ENCODE measurements at places on chromosomes 3 and 15.

GRCh38 chr3:107401301-107401700 lies 24.1 kb downstream of the CCDC54 start:
- DNase-seq, result no peak

DNA sequence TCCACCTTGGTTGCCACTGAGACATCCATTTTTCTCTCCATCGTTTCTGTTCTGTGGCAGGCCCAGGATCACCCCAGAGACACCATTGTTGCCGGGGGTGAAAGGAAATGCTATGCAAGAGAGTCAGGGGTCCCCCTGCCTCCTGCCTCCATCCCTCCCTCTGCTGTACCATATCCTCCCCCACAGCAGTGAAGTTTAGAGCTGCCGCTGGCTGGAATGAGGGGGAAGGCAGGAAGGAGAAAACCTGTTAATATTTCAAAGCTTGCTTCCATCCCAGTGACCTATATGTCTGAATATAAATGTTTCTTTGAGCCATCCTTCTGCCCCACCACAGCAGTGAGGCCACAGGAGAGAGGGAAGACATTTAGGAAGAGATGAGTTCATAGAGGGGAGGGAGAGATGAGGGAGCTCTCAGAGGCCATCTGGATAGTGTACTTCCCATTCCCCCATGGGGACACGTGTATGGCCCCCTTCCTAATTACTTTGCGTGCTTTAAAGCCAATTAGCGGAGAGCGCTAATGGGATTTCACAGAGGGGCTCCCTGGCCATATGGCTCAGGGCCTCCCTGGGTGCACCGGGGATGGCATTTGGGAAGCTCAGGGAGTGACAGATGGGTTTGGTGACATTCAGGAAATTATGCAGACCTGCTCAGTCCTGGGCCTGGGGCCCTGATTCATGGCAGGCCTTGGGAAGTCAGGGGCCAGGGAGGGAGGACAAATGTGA lies 40.4 kb upstream of the CHRNB4 start:
- DNase-seq, result no peak

DNA sequence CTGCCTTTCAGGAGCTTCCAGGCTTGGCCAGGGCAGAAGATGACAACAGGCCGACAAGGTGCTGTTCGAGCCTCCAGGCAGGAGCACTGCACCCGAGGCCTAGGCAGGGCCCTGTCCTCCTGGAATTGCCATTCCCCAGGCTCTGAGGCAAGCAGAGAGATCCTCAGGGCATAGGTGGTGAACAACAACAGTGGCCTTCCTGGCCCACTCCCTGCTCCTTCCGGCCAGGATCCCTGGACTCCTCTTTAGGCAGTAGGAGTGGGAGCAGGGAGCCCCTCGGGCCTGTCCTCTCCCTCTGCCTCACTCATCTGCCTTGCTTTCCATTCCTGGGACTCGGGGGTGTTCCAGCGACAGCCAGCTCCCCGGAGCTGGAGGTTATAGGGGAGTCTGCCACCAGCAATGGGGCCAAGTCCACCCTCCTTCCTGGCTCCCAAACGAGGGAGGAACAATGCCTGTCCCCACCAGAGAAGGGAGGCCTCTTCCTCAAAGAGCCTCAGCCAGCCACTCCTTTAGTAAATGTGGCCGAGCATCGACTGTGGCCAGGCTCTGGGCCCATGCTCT lies 135.0 kb downstream of the NUP210 start:
- DNase-seq, result no peak

DNA sequence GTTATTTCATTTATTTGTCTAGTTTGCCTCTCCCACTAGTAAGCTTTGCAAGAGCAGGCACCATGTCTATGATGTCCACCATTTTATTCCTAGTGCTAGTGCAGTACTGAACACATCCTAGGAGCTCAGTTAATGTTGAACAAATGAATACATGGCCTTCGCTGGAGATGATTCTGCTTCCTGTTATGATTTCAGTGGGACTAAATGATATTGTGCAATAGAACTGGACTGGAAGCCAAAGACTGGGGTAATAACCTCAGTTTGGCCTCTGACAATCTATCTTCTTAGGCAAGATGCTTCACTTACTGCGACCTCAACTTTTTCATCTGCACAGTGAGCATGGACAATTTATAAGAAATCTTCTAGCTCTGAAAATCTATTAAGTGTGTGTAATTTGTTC lies 191.3 kb downstream of the ADAMTSL3 start:
- DNase-seq, result no peak

GRCh38 chr3:145269106-145269505 lies 891.9 kb downstream of the PLOD2 start:
- DNase-seq, result no peak

DNA sequence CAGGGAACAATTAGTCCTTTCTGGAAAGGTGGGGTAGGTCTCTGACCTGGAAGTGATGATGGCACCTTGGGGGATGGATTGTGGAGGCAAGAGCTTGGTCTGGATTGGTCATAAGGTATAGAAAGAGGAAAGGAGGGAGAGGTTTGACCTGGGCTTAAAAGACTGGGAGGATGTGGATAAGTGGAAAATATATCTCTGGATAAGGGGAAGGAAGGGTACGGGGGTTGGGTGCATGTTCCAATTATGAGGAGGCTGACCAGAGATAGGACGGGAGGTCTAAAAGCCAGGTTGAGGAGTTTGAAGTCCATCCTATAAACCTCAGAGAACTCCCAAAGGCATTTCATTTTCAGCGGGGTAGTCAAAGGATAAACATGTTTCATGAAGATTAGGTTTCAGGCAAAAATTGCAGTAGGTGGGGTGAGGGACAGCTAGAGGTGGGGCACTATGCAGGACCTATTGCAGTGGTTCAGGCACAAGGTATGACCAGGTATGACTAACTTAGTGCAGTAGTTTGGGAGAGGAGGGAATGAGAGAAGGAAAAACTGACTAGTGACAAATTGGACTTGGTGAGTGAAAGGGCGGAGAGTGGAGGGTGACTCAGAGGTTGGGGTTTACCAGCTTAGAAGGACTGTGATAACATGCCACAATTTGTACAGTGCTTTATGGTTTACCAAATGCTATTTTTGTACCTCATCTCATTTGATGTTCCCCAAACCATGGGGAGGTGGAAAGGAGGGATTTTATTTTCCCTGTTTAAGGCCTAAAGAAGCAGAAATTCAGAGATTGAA lies 10.7 kb downstream of the PDE8A start:
- no peak for DNase-seq

- no peak for DNase-seq
These were observed 13.8 kb downstream of the XIRP1 start for GRCh38 chr3:39178553-39178952.

- no peak for DNase-seq
These were observed 84.6 kb downstream of the MAGI1 start for GRCh38 chr3:65953881-65954733.

DNA sequence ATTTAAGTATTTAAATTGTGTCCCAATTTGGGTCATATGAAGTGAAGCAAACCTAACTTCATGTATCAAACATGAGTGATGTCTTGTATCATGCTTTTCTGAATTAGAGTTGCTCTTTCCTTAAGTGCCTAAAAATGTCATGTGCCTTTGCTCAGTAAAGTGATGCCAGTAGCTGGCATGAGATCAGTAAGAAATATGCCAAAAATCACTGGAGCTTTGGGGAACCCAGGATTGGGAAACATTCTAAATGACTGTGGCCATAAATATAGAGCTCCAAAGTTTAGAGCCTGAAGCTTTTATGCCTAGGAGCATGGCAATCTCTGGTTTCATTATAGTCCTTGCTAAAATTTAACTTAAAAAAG lies 33.8 kb downstream of the RBMS3 start:
- no peak for DNase-seq

GRCh38 chr3:29438580-29438979 lies 157.7 kb downstream of the RBMS3 start:
- DNase-seq, result no peak

DNA sequence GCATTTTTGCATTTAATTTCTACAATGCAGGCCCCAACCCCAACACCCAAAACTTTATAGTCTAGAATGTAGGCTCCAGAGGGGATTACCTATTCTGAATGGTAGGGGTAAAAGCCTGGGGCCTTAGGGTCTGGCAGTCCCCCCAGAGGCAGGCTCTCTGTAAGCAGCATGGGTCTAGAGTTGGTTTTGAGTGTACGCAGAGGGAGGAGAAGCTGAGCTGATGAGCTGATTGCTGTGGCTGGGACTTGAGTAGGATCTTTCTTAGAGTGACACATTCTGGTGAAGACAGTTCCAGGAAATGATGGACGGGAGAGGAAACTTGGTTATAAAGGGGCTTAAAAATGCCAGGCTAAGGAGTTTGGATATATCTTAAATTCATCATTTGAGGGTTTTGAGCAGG lies 2.1 kb downstream of the LPP start:
- no peak for DNase-seq

DNA sequence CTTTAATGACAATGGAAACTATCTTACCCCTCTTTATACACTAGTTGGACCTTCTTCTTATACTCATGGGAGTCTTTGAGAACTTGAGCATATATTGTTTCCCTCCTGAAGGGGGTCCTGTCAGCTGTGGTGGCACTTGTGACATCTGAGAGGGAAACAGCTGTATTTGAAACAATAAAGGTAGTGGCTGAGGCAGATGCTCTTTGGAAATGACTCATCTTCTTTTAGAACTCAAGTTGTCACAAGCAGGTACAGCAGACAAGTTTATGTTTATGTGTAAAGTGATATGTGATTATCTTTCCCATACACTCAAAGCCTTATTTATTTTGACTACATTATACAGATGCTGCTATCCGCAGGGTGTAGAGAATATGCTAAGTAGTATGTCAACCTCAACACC lies 220.0 kb upstream of the GRM7 start:
- no peak for DNase-seq

DNA sequence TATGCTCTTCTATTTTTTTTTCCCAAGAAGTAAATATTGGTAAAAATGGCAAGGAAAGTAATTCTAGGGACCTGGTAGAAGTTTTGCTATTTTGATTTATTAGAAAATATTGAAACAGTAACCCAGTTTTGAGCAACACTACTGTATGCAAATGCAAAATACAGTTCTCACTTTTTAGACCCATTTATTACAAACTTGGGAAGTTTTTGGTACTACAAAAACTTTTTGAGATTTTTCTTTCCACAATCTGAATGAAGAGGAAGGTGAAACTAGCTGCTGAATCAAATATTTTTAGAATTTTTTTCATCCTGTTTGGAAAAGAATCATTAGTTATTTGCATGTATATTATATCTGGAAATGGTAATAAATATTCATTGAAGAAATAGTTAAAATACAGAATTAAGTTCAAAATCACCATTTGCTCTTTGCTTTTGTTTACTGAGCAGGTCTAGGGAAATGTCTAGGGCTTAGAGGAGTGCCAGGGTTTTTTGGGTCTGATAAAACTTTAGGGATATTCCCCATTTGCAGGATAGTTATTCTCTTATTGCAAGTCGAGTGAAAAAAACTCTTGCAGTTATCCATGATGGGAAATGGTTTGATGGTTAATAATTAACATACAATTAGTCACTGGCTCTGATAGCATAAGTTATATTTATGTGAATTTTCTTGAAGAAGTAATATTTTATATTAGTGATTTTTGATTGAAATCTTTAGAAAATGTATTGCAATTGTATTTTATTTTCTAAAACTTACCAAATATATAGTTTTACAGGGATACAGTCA lies 47.0 kb downstream of the TCF12 start:
- no peak for DNase-seq

DNA sequence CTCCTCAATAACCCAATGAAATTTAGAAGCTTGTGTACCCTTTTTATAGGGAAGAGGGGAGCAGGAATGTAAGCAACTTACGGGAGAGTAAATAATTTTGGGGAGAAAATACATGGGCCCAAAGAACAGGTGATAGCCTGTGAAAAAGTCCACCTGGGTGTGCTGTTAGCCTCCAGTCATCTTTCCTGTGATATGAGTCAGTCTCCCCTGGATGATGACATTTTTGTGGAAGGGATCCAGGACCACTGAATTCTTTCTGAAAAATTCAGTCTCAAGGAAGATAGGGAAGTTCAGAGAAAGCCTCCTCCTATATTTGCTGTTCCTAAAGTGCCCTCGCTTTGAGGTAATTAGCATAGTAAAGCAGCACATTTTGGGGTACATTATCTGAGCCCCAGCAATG lies 149.8 kb downstream of the SQOR start:
- no peak for DNase-seq

DNA sequence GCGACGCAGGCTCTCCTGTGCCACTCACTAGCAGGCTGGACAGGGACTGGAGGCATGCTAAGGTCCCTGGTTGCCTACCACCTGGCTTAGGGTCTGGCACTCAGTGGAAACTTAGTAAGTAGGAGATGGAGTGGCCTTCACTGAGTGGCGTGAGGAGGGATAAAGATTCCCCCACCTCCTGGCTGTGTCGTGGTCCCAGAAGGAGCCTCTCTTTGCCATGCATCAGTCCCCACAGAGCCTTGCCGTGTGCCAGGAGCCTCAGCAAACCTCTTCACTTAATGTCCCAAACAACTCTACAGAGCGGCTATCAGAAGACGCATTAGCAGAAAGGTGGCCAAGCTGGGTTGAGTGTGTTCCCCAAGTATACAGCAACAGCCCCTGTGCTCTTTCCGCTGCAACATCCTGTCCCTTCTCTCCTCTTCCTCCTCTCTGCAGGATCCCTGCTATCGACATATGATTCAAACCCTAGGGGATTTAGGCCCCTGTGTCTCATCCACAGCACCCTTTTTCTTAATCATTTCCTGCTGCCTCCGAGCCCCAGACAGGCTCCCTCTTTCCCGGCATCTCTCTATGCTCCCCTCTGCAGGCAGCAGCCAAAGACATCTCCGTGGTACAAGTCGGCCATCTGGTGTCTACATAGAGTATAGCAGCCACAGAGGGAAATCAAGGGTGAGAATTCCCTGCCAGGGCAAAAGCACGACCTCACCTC lies 66.7 kb downstream of the SLC6A1 start:
- no peak for DNase-seq

DNA sequence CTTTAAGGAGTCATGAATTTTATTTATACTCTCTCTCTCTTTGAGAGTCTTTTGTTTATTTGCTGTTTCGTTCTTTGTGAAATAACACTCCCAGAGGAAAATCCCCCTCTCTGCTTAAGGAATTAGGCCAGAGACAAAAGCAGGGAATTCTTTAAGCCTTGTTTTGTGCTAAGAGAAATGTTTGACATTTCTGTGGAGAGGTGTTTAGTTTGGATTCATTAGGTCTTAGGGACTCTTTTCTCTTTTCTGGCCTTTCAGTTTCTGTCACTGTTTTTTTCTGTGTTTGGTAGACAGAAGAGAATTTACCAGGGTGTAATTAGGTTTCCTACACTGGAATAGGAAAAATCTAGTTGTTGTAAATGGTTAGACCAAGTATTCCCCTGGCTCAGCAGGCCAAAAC lies 241.8 kb upstream of the NR2F2 start:
- DNase-seq, result no peak

DNA sequence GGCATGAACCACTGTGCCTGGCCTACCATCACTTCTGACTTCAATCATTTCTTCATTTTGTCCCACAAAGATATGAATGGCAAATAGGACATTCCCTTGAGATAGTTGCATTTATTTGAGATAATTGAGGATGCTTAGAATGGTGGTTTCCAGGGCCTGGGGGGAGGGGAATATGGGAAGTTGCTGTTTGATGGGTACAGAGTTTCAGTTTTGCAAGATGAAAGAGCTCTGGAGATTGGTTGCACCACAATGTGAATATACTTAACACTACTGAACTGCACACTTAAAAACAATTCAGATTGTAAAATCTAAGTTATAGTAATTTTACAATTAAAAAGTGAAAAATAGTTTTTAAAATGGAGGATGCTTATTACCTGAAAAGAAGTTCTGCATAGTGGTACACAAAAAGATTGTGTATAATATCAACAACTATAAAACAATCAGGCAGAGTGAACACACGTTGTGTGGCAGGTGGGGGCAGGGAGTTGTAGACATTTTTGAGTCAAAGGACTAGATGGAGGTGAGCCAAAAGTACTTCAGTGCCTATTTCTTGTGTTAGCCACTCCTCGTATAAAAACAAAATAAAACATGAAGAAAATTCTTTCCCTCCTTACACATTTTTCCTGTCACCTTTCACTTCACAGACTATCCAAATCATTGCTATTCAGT lies 18.5 kb upstream of the RIOX2 start:
- DNase-seq, result no peak

Measured in T-helper 9 cell (primary cell).